Activated CD4-positive, alpha-beta memory T cell treated with anti-CD3 and anti-CD28 coated beads, Interleukin-2, amount 10 ng/mL, durations not matched to agents 7 days and 5 days (primary cell): ENCODE measurements at places on chromosomes 5 and 9.

GRCh38 chr5:13910201-13910600 lies 34.3 kb downstream of the DNAH5 start:
- no peaks in the 10 kb centered on the region for H3K4me1 ChIP-seq
- no peak overlapping the region for H3K4me3 ChIP-seq
- no peak overlapping the region for H3K27ac ChIP-seq

DNA sequence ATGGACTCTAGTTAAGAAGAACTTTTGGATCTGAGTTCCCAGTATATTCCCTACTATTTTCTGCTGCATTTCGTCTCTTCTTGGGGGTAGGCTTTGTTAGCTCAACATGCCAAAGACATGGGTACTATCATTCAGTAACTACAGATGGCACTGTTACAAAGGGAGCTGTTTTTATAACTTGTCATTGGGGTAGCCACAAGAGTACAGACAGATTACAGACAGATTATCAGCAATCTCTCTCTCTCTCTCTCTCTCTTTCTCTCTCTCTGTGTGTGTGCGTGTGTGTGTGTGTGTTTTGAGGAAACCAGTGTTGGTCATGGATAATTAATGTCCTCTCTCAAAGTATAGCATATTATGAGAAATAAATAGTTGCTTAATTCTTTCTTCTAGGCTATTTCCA lies 116.1 kb downstream of the WDR70 start:
- H3K4me1 ChIP-seq: peaks cover 8% of the 10 kb centered on the region
- no peak overlapping the region for H3K4me3 ChIP-seq
- H3K27me3 ChIP-seq: no peaks in the 10 kb centered on the region
- no peak overlapping the region for H3K27ac ChIP-seq

GRCh38 chr9:90996154-90997065 lies 194.8 kb downstream of the SYK start:
- peaks cover 1% of the 10 kb centered on the region for H3K36me3 ChIP-seq
- DNase-seq: no peak
- peaks cover 13% of the 10 kb centered on the region for H3K27me3 ChIP-seq
- H3K4me1 ChIP-seq: peaks cover 7% of the 10 kb centered on the region

DNA sequence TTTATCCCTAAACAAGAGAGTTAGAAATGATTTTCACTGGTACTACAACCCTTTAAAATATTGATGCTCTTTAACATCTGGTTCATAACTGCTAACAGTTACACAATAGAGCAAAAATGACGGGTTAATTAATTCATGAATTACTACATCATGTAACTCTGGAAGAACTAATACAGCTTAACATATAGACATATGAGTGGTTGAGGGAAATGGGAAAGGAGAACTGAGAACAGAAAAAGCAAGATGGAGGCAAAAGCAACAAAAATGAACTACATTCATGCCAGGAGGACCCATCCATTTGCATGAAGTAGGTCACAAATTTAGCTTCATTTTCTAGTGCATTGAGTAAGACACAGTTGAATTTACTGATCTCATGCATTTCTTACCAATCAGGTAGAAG lies 61.8 kb downstream of the C9 start:
- H3K4me3 ChIP-seq: no peak overlapping the region
- no peaks in the 10 kb centered on the region for H3K36me3 ChIP-seq
- H3K27ac ChIP-seq: no peak overlapping the region
- DNase-seq: no peak
- peaks cover 3% of the 10 kb centered on the region for H3K27me3 ChIP-seq
- H3K4me1 ChIP-seq: no peaks in the 10 kb centered on the region

DNA sequence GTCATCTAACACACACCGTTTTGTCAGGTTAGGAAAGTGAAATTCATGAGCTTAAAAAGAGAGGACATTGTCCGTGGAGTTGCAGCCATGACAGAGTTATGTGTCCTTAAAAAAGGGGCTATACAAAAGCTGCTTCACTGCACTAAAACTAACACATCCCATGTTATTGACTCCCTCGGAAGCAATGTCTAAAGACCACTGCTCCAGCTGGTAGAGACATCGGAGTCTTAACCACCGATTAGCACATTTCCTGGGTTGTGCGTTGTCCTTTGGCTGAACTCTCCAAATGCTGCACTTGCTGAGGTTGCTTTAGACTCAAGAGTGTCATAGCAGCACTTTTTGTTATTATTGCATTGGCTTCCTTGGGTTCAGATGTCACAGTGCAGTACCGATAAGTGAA lies 128.3 kb upstream of the C9orf72 start:
- H3K4me3 ChIP-seq: no peak overlapping the region
- H3K36me3 ChIP-seq: no peaks in the 10 kb centered on the region
- DNase-seq: no peak

DNA sequence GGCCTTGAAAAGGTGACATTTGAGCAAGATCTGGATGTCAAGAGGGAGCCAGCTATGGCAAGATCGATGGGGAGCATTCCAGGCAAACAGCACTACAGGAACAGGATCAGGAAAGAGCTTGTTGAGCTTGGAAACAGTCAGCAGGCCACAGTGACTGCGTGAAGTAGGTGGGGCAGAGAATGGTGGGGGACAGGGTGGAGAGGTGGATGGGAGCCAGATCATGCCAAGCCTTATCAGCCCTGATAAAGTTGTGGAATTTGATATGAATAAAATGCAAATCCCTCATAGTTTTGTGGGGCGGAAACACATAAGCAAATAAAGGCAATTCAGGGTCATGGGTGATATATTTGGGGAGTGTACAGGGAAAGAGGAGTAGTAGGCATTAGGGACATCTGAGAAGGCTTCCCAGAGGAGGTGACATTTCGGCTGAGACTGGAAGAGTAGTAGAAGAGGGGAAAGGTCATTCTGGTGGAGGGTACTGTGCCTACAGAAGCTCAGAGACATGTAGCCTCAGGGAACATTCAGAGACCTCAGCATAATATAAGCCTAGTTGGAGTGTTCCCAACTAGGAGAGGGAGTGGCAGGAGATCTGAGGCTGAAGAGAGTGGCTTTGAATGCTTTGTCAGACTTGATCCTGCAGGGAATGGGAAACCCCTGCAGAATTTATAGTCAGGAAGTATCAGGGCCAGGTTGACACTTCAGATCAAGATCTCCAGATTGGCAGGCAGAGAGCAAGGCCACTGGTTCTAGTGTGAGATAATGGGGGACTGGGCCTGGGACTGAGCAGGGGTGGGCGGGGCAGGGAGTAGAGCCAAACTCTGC lies 9.7 kb upstream of the CYSTM1 start:
- peaks cover 2% of the 10 kb centered on the region for H3K27me3 ChIP-seq
- H3K4me3 ChIP-seq: no peak overlapping the region
- no peaks in the 10 kb centered on the region for H3K36me3 ChIP-seq
- DNase-seq: no peak
- no peak overlapping the region for H3K27ac ChIP-seq
- H3K4me1 ChIP-seq: peaks cover 5% of the 10 kb centered on the region
